ENCODE measurements at places on chromosomes 12 and 14.

DNA sequence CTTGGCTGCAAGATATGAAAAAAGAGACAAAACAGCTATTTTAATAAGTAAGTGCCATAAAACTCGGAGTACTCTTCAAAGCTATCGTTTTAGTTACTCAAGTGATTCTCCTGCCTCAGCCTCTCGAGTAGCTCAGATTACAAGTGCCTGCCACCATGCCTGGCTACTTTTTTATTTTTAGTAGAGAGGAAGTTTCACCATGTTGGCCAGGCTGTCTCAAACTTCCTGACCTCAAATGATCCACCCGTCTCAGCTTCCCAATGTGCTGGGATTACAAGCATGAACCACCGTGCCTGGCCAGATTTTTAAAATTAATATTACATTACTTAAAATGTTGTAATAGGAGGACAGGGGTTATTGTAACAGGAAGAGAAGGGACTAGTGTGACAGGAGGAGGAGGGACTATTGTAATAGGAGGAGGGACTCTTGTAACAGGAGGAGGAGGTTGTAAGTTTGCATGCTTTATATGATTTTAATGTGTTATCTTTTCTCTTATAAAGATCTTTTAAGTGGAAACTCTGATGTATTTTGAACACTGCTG, 61.3 kb downstream of the KITLG start:
- no peak for DNase-seq

GRCh38 chr14:65268594-65268993, 143.9 kb upstream of the FUT8 start:
- DNase-seq = no peak

- DNase-seq = no peak
Observed at GRCh38 chr14:89470401-89470800, 53.4 kb upstream of the FOXN3 start.

DNA sequence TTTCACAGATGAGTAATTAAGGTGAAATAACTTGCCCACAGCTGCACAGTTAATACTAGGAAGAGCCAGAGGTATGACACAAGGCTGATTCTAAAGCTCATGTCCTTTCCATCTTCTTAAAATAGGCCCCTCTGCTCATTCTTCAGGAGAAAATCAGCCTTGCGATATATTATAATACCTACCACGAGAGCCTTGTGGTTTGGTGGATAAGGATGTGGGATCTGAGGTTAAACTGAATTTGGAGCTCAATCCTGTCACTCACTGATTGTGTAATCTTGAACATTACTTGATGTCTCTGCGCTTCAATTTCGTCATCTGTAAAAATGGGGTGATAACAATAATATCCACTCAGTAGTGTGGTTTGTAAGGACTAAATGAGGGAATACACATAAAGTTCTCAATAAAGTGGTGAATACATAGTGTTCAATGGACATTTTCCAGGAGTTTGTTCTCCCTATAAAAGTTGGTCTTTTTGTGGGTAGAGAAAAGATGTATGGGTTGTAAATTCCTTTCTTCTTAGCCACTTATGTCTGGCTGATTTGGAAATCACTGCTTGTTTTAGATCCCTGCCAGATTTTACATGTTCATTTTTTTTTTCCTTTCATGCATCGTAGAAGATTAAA, 25.1 kb upstream of the ATP2B1 start:
- DNase-seq = no peak

DNA sequence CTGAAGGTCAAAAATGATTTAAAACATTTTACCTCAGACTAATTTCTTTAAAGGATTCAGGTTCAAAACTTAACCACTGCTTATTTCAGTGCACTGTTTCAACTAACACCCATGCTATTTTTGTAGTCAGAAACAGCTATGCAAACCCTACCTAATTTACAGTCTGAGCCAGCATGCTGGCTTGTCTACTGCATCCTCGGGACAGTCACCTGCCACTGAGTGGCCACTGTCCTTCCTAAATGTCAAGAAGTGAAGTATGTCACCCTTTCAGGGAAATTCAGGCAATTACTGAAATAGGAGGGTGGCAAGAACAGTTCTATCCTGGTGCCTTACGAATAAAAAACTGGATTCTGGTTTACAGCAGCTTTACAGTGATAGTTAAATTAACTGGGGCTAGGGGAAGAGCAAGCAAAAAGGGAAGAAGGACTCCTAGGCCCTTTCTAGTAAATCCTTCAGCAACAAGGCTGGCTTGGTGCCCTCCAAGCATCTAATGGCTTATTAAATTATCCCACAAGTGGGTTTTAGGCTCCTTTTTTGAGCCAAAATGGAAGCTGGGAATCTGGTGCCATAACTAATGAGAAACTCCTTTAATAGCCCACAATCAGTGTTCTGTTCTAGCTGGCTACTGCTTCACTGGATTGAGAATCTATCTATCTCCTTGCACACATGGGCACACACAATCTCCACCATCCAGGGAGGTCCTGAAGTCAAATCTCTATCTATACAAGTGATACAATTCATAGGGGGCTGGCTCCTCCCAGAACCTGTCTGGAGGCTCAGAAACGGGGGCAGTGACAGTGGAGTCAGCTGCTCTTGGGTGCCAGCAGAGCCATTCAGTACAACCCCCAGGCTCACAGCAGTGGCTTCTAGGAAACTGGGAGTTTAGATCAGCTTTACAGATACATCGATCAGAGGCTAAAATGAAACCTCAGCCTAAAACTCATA, 43.4 kb downstream of the SH2B3 start:
- DNase-seq = no peak

DNA sequence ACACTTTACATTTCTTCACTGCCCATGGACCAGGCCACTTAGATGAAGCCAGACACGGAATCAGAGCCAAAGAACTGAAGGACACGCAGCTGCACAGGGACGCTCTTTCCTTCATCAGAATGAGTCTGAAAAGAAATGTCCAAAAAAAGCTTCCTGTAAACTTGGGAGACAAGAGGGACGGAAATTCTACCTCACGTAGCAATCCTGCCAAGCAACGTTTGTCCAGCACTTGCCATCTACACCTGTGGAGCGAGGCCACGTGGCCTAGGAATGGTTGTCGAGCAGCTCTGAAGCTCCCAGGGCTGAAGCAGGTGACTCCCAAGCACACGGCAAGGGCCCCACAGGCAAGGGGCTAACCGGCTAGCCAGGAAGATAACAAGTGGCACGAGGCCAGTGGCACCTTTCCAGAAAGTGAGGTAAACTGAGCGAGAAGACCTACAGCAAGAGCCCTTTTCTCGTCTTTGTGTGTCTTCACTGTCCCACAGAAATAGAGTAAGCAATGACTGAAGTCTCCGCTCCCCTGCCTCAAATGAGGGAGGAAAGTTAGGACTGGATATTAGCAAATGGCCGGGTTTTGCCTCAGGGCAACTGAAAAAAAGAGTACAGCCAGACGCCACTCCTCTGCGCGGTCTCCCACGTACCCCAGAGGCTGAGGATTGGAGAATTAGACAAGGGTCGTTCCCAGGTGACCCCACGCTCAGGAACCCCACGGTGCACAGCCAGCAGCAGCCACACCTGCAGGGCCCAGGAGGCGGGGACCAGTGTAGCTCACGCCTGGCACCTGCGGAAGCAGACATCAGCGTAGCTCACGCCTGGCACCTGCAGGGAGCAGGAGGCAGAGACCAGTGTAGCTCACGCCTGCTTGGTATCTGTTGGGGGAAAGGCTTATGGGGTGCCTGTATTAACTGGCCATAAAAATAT, 7.7 kb downstream of the ZNF605 start:
- DNase-seq = no peak

Data from activated CD4-positive, CD25-positive, alpha-beta regulatory T cell treated with anti-CD3 and anti-CD28 coated beads, Interleukin-2, amount 50 U/mL, for 16 hours (primary cell).